Camera-type eye (tissue), 1 donor: ENCODE measurements at places on chromosomes 6 and 20. TPM values are rescaled to one million over a fixed set of nuclear protein-coding genes. Genes with fewer than 3 reads are reported as not detected.

TCF21 gene
- not detected for total RNA-seq

ADGRB3 gene
- 45.9 TPM for total RNA-seq

MICB gene
- 2.8 TPM for total RNA-seq

SOBP gene
- 23.9 TPM for total RNA-seq

EMILIN3 gene
- total RNA-seq = 27.2 TPM

TRIM31 gene
- not detected for total RNA-seq
